Neuronal stem cell (in vitro differentiated cells): ENCODE measurements at places on chromosomes 6 and 20.

- no peak for DNase-seq
Observed at GRCh38 chr20:3820901-3821727, 767 bp downstream of the AP5S1 start.

DNA sequence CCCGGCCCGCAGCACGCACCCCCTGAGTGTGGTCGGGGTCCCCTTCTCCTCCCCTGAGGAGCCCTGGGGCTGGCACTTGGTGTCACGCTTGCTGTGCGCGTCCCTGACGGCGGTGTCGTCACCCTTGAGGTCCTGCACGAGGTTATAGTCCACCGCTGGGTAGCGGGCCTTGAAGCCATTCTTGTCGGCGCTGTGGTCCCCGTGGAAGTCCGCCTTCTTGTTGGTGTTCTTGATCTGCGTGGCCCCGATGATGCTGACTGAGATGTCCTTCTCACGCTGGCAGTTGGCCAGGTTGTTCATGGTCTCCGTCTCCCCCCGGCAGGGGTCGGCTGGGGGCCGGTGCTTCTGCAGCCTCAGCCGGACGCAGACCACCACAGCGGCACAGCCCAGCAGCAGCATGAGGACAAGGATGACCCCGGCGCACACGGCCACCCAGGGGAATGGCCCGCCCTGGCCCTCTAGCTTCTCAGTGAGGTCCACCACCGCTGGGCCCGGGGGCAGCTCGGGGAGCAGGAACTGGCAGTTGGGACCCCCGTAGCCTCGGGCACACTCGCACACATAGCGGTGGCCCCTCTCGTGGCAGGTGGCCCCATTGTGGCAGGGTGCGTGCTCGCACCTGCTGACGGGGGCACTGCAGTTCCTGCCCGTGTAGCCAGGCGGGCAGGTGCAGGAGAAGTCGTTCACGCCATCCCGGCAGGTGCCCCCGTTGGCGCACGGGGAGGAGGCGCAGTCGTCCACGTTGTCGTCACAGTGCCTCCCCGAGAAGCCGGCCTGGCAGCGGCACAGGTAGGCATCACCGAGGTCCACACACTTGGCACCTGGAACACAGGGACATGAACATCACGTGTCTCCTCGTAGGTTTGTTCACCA lies 7.4 kb downstream of the DLL1 start:
- no peak for DNase-seq

GRCh38 chr20:517221-517620 lies 26.4 kb downstream of the CSNK2A1 start:
- no peak for DNase-seq

DNA sequence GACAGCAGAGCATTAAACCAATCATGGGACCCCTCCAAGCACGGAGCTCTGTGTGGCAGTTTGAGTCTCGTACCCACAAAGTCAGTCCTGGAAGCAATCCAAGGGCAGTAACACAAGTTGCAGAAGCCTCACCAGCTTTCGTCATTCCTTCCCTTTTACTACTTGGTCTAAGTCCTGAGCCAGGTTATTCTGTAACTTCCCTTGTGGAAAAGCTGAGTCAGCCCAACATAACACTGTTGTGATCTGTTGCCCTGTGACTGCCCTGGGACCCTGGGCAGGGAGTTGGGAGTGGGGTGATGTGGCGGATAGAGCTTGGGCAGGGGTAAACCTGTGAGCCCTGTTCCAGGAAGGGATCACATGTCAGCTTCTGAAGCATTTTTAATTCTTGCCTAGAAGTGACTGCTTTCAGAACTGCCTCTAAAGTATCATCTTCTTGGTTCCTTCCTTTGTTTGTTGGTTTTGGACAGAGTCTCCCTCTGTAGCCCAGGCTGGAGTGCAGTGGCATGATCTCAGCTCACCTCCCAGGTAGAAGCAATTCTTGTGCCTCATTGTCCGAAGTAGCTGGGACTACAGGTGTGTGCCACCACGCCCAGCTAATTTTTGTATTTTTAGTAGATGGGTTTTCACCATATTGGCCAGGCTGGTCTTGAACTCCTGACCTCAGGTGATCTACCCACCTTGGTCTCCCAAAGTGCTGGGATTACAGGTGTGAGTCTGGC lies 183.7 kb upstream of the JAG1 start:
- DNase-seq, result no peak

DNA sequence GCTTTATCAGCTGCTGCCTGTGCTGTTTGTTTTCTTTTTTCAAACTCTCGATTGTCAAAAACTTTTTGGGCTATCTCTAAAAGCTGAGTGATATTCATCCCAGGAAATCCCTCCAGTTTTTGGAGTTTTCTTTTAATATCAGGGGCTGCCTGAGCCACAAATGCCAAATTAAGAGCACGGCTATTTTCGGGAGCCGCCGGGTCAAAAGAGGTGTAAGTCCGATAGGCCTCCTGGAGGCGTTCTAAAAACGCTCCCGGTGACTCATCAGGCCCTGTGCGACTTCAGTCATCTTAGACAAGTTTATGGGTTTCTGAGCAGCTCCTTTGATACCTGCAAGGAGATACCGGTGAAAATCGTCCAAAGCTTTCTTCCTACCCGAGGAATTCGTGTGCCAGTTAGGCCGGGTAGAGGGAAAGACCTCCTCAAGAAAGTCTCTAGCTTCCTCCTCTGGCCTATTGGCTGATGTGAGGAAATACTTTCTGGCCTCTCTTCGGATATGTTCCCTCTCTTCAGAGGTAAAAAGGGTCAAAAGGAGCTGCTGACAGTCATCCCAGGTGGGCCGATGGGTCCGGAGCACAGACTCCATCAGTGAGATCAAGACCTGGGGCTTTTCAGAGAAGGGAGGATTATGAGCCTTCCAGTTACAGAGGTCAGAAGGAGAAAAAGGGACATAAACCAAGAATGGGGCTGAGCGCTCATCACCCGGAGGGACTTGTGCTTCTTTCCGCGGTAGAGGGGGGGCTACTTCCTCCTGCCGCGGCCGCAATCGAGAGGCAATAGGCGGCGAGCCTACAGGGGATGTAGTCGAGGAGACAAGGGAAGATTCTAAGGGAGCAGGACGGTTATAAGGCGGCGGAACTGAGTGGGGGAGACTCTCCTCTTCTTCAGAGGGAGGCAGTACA lies 151.1 kb downstream of the TRIM27 start:
- DNase-seq, result no peak

- no peak for DNase-seq
Observed at GRCh38 chr6:11475016-11475415, 62.5 kb upstream of the TMEM170B start.

DNA sequence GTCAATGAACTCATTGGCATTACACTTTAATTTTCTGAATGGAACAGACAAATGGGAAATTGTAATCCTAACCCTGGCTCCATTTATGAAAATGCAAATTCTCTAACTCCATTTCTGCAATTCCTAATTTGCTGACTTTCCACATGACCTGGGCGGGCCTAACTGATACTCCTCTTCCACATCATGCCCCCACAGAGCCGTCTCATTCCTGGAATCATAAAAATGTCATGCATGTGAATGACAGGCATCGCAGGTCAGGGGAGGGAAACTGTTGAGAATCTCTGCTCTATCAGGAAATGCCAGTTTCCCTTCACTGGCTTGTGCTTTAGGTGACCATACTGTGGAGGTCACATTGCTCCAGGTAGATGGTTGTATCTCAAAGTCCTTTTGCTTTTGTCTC lies 165.1 kb downstream of the ZNF217 start:
- no peak for DNase-seq

DNA sequence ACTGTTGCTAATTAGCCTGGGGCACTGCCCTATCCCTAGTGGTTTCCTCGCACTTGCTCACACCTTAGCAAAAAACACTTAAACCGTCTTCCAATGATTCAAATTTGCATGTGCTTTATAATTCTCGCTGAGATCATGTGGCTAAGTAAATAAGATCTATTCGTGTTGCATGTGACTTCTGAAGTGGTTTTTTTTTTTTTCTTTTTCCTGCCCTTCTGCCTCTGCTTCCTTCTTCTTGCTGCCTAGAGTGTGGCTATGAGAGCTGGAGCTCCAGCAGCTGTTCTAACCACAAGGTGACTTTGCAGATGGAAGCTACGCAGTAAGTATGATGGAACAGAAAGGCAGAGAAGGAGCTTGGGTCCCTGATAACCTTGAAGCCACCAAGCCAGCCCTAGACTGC lies 36.5 kb downstream of the SULF2 start:
- no peak for DNase-seq

DNA sequence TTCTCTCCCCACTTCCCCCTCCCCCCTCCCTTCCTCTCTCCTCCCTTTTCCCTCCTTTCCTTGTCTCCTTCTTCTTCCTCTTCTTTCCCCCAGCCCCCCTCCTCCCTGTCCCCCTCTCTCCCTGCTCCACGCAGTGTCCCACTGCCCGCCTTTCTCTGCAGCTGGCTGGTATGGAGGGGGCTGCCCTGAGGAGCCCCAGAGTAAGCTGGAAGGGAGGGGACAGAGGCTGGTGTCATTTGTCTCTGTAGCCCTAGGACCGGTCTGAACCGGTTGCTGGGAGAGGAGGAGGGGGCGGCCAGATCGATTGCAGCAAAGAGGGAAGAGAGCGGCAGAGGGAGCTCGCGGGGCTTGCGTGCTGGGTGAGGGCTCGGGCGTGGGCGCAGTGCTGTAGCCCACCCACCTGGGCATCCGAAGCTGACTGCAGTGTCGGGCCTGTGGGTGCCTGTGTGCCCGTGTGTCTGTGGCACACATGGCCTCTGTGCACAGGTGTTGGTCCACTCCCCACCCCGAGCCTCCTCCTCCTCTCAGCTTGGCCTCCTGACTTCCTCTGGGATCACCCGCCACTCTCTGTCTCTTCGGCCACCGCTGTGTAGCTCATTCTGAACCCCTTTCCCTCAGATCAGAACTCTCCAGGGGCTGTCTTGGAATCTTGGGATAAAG lies 50.6 kb downstream of the SRC start:
- DNase-seq, result peak; percentile 92

DNA sequence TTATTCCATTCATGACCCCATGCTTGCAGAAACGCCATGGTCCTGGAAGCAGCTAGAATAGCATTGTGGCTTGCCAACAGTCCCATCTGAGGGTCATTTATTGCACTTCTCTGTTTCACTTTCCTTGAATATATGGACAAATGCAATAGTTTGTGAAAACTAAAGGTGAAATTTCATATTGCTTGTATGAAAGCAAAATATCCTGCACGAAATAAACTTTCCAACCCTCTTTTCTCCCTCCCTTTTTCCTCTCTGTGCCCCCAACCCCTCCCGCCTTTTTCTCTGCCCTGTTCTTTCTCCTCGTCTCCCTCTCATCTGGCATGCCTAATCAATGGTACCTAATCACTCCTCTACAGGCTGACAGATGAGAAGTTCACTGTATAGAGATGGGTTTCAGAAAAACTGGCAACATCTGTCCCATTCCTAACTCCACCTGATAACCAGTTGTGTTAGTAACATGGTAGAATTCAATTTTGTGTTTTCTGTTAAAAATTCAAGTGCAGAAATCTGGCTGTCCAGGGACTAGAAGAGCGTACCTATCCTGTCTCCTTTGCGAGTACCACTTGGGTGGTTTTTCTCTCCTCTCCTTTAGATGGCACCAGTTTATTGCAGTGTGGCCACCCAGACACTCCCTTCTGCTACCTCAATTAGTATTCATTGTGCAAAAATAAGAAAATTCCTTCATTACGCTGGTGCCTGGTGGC lies 198.6 kb downstream of the FOXA2 start:
- DNase-seq, result no peak

DNA sequence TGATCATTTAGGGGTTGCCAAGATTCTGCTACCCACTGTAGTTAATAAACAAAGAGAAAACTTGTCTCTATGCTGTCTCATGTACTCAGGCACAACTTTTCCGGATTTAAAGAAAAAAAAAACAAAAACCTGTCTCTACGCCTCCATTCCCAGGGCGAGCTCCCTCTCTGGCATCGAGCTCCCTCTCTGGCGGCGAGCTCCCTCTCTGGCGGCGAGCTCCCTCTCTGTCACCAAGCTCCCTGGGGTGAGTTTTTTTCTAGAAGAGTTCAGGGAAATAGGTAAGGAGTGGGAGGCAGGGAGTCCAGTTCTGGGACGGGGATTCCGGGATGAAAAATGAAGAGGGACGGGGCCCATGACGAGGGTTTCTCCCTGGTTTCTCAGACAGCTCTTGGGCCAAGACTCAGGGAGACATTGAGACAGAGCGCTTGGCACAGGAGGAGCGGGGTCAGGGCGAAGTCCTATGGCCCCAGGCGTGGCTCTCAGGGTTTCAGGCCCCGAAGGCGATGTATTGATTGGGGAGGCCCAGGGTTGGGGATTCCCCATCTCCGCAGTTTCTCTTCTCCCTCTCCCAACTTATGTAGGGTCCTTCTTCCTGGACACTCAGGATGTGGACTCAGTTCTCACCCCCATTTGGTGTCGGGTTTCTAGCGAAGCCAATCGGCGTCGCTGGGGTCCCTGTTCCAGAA lies 16.5 kb upstream of the HLA-A start:
- no peak for DNase-seq

DNA sequence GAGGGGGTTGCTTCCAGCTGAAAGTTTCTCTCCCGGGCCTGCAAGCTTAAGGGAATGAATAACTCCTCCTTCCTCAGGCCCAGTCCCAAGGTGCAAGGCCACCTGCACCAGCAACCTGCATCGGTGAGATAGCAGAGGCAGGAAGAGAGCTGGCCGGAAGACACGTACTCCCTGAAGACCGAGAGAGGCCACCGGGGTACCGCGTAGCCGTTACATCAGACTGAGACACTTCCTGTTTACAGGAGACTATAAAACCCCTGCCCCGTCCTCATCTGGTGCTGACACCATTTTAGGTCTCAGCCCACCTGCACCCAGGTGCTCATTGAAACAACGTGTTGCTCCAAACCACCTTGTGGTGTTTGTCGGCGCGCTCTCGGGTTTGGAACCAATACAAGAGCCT lies 60.5 kb upstream of the PRND start:
- DNase-seq, result no peak

DNA sequence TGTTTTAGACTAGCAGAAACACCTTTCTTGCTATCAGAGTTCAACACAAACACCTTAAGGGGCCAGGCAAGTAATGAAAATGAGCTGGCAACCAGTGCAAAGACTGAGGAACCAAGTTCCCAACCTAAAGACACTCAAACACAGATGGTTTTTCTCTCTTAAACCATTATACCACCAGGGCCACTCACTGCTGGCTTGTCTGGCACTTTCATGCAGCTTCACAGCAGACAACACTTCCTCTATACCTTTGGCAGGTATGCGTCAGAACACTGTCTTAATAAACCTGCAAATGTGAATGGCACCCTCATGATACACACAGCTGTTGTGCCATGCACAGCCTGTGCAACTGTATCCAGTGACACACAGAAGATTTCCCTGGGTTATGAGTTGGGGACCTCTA lies 41.6 kb downstream of the NFATC2 start:
- no peak for DNase-seq

DNA sequence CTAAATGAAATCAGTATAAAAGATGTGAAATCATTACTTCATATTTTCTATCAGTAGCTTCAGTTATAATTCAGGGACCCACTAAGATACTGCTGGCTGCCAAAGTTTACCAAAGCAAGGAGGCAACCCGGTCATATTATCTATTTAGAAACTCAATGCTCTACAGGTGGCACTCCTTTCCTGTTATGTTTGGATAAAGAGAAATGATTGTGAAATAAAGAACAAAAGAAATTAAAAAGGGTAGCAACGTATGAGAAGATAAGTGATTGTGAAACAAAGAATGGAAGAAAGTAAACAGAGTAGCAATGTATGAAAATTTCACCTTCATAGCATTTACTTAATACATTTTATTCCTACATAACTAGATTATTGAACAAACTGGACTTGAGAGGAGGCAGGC lies 45.2 kb downstream of the RSPH3 start:
- DNase-seq, result no peak

GRCh38 chr20:39810309-39810708 lies 848.2 kb downstream of the DHX35 start:
- DNase-seq, result no peak

GRCh38 chr6:143684486-143684885 lies 6.7 kb downstream of the PHACTR2 start:
- DNase-seq, result no peak
